ENCODE measurements at places on chromosomes 7 and 10. TPM values are rescaled to one million over a fixed set of nuclear protein-coding genes. Genes with fewer than 3 reads are reported as not detected.

PSD gene
- 4.2 TPM for total RNA-seq

RTKN2 gene
- 7.4 TPM for total RNA-seq

SVOPL gene
- 0.58 TPM for total RNA-seq

PDE6C gene
- not detected for total RNA-seq

CLDN4 gene
- total RNA-seq = 568 TPM

LBX1 gene
- not detected for total RNA-seq

INHBA gene
- 0.15 TPM for total RNA-seq

TSPAN33 gene
- total RNA-seq = 9.7 TPM

BTBD16 gene
- 0.13 TPM for total RNA-seq

C10orf62 gene
- not detected for total RNA-seq

- H3K4me3 ChIP-seq = no peak overlapping the region
- DNase-seq = no peak
- no peaks in the 10 kb centered on the region for H3K4me1 ChIP-seq
- H3K36me3 ChIP-seq = no peaks in the 10 kb centered on the region
- no peaks in the 10 kb centered on the region for H3K27me3 ChIP-seq
- H3K27ac ChIP-seq = no peak overlapping the region
Measured at GRCh38 chr10:132319853-132320653, 11.9 kb upstream of the LRRC27 start.

GRCh38 chr7:131605280-131605878 lies 49.0 kb upstream of the PODXL start:
- H3K36me3 ChIP-seq = no peaks in the 10 kb centered on the region
- no peak overlapping the region for H3K27ac ChIP-seq
- H3K27me3 ChIP-seq = no peaks in the 10 kb centered on the region
- no peak for DNase-seq
- no peak overlapping the region for H3K4me3 ChIP-seq

GRCh38 chr10:119521443-119522204 lies 20.9 kb downstream of the RGS10 start:
- H3K27me3 ChIP-seq = no peaks in the 10 kb centered on the region
- H3K27ac ChIP-seq = no peak overlapping the region
- no peaks in the 10 kb centered on the region for H3K36me3 ChIP-seq
- no peaks in the 10 kb centered on the region for H3K4me1 ChIP-seq
- H3K4me3 ChIP-seq = no peak overlapping the region

- no peaks in the 10 kb centered on the region for H3K36me3 ChIP-seq
- H3K4me3 ChIP-seq = no peak overlapping the region
- H3K4me1 ChIP-seq = no peaks in the 10 kb centered on the region
- no peak overlapping the region for H3K27ac ChIP-seq
- H3K27me3 ChIP-seq = no peaks in the 10 kb centered on the region
- no peak for DNase-seq
Measured at GRCh38 chr7:65379318-65379717, 5.7 kb downstream of the ZNF92 start.

DNA sequence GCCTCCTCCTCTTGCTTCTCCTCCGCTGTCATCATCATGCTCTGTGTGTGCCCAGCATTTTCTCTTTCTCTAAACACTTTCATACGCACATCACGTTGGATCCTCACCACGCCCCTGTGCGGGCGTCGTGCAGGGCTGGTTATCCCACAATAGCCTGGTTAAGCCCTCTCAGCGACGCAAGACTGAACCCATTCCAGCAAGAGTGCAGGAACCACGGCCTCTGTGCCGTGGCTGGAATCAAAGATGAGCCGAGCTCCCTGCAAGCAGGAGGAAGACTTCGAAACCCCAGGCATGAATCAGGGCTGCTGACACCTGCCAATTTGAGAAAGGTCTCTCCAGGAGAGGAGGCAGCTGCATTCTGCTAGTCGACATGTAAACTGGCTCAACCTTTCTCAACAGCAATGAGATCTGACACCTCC lies 74.8 kb upstream of the FOXK1 start:
- no peak overlapping the region for H3K4me3 ChIP-seq
- DNase-seq = no peak
- no peaks in the 10 kb centered on the region for H3K36me3 ChIP-seq
- H3K27ac ChIP-seq = no peak overlapping the region
- H3K4me1 ChIP-seq = no peaks in the 10 kb centered on the region
- no peaks in the 10 kb centered on the region for H3K27me3 ChIP-seq

GRCh38 chr7:151141855-151142685 lies 25.4 kb downstream of the GBX1 start:
- H3K27ac ChIP-seq = no peak overlapping the region
- no peaks in the 10 kb centered on the region for H3K4me1 ChIP-seq
- no peak for DNase-seq
- H3K27me3 ChIP-seq = no peaks in the 10 kb centered on the region
- no peaks in the 10 kb centered on the region for H3K36me3 ChIP-seq

DNA sequence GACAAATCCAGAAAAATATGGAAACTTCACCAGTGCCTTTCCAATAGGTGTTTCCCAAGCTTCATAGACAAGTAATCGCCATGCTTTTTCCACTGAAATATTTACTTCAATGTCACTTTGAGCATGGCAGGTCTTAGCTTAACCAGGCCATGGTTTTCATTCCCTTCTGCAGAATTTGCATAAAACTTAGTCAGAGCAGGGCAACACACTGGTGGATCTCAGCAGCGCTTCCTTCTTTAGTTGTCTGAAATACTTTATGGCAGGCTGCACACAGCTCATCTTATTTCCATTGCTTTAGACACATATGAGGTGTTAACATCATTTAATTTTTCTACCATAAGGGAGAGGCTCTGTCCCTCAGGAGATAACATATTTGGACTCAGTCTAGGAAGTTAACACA lies 102.9 kb upstream of the AHR start:
- no peaks in the 10 kb centered on the region for H3K4me1 ChIP-seq
- H3K27me3 ChIP-seq = no peaks in the 10 kb centered on the region
- H3K4me3 ChIP-seq = no peak overlapping the region
- H3K27ac ChIP-seq = no peak overlapping the region
- no peak for DNase-seq
- H3K36me3 ChIP-seq = no peaks in the 10 kb centered on the region

- peaks cover 5% of the 10 kb centered on the region for H3K4me1 ChIP-seq
- no peaks in the 10 kb centered on the region for H3K36me3 ChIP-seq
- no peak overlapping the region for H3K27ac ChIP-seq
- no peaks in the 10 kb centered on the region for H3K27me3 ChIP-seq
- no peak for DNase-seq
Measured at GRCh38 chr7:2843191-2843685, 870 bp downstream of the GNA12 start.

DNA sequence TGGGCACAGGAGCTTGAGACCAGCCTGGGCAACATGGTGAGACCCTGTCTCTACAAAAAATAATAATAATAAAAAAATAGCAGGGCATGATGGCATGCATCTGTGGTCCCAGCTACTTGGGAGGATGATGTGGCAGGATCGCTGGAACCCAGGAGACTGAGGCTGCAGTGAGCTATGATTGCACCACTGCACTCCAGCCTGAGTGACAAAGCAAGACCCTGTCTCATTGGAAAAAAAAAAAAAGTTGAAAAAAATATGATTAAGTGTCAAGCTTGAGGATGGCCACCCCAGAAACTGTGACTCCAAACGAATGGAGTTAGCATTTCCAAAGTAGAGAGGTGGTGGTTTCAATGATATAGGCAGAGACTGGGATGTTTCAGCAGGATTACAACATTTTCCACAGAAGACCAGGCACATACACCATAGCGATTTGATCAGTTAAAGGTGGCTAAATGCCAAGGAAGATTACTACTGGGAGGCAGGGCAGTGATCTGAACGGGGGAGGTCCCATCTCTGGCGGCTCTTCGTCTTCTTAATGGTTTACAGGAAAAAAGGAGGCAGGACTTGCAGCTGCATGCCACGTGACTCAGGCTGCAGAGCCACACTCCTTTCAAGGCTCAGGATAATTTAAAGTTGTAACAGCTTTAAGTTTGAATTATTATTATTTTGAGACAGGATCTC lies 250.6 kb upstream of the GALNT17 start:
- H3K27me3 ChIP-seq = no peaks in the 10 kb centered on the region
- no peak for DNase-seq
- no peaks in the 10 kb centered on the region for H3K4me1 ChIP-seq
- no peaks in the 10 kb centered on the region for H3K36me3 ChIP-seq
- H3K4me3 ChIP-seq = no peak overlapping the region
- H3K27ac ChIP-seq = no peak overlapping the region

DNA sequence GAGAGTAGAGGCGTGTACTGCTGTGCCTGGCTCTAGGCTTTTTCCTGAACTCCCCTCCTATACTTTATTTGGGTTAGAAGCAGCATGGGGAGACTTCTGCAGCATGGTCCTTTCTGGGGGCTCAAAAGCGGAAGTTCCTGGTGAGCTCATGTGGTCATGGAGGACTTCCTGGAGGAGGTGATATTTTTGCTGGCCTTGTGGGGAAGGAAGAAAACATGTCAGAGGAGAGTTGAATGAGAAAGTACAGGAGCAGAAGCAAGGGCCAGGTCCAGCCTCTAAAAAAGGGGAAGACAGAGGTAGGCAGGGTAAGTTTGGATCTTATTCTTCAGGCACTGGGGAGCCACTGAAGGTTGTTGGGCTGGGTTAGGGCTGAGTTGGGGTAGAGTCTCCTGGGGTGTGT lies 45.5 kb downstream of the CASTOR2 start:
- H3K4me3 ChIP-seq = no peak overlapping the region
- H3K27me3 ChIP-seq = no peaks in the 10 kb centered on the region
- no peaks in the 10 kb centered on the region for H3K36me3 ChIP-seq
- H3K4me1 ChIP-seq = no peaks in the 10 kb centered on the region
- no peak for DNase-seq

DNA sequence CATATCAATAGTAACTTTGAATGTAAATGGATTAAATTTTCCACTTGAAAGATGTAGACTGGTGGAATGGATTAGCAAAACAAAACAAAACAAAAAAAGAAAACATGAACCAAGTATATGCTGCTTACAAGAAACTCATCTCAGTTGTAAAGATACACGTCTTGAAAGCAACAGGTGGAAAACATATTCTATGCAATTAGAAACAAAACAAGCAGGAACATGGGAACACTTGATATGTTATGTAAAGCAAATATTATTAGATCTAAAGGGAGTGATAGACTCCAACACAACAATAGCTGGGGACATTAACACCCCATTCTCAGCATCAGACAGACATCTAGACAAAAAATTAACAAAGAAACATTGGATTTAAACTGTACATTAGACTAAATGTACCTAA lies 46.4 kb upstream of the CDK6 start:
- no peaks in the 10 kb centered on the region for H3K27me3 ChIP-seq
- no peak overlapping the region for H3K4me3 ChIP-seq
- no peaks in the 10 kb centered on the region for H3K4me1 ChIP-seq
- no peak for DNase-seq
- no peaks in the 10 kb centered on the region for H3K36me3 ChIP-seq

- no peaks in the 10 kb centered on the region for H3K4me1 ChIP-seq
- H3K27ac ChIP-seq = no peak overlapping the region
- H3K27me3 ChIP-seq = no peaks in the 10 kb centered on the region
- H3K36me3 ChIP-seq = no peaks in the 10 kb centered on the region
Measured at GRCh38 chr10:113025487-113025886, 75.4 kb downstream of the TCF7L2 start.

DNA sequence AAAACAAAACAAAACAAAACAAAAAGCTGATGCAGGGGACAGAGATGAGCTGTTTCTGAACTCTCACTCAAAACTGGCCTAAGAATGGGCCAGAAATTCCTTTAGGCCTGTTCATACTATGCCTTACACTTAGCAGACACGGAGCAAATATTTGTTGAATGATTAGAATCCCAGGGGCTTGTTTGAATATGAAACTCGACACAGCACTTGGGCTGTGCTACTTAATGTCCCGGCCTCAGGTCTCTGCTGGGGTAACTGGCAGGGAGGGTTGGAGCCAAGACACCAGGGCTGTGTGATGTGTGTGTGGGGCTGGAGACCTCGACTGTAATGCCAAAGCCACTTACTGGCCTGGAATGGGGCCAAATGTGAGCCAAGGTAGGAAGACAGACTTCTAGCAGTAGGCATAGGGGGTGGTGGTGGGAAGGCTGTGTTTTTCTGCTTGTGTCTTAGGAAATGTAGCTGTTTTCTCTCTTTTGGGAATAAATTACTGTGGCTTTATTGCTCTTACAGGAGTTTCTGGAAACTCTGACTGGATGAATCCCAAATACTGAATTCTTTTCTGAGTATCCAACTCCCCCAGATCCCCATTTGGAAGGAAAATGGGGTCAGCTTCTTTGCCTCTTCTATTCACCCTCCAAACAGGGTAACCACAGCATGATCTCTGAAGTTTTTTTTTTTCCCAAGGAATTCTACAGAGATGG lies 66.7 kb downstream of the EMX2 start:
- no peak overlapping the region for H3K27ac ChIP-seq
- no peaks in the 10 kb centered on the region for H3K4me1 ChIP-seq
- H3K27me3 ChIP-seq = no peaks in the 10 kb centered on the region

GRCh38 chr10:26780793-26781601 lies 79.8 kb downstream of the ABI1 start:
- H3K36me3 ChIP-seq = no peaks in the 10 kb centered on the region
- H3K4me3 ChIP-seq = no peak overlapping the region
- no peak overlapping the region for H3K27ac ChIP-seq
- DNase-seq = no peak
- H3K27me3 ChIP-seq = no peaks in the 10 kb centered on the region

DNA sequence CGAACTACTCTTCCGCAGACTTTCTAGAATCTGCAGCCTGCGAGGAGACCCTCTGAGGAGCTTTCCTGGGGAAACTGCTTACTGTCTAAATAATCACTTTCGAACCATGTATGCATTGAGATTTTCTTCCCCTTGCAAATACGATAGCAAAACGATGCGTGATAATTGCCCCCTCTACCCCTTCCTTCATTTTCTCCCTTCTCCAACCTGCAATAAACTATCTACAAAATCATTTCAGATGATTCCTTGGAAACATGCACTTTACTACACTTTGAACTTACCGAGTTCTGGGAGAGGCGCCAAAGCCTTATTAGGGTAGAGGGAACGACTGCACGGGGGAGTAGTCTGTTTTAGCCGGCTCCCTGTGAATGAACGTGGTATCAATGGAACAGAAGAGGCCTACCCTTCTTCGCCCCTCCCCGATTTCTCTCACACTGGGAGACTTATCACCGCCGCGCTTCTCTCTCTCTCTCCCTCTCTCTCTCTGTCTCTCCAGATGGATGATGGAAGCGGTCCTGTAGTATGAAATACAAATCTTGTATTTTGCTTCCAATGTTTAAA lies at the start of gene FGFBP3:
TSS of gene FGFBP3 (minus strand) at position 370 of the 561 bp plus-strand sequence. CDS start 517 bp downstream, outside the sequence.
- H3K4me3 ChIP-seq = peak within 1 kb of the TSS; percentile 94
- no peaks in the 10 kb centered on the region for H3K36me3 ChIP-seq
- H3K4me1 ChIP-seq = no peaks in the 10 kb centered on the region
- peak; percentile 66 for DNase-seq

- H3K36me3 ChIP-seq = no peaks in the 10 kb centered on the region
- no peaks in the 10 kb centered on the region for H3K4me1 ChIP-seq
- H3K4me3 ChIP-seq = no peak overlapping the region
Measured at GRCh38 chr10:63491588-63492316, 26.0 kb upstream of the JMJD1C start.

GRCh38 chr10:99777918-99778714 lies 4.3 kb upstream of the ABCC2 start:
- H3K27me3 ChIP-seq = no peaks in the 10 kb centered on the region
- H3K4me3 ChIP-seq = no peak overlapping the region
- H3K27ac ChIP-seq = no peak overlapping the region
- no peak for DNase-seq

GRCh38 chr7:121244120-121244870 lies 84.5 kb upstream of the WNT16 start:
- no peaks in the 10 kb centered on the region for H3K27me3 ChIP-seq
- DNase-seq = no peak
- no peak overlapping the region for H3K4me3 ChIP-seq
- H3K4me1 ChIP-seq = no peaks in the 10 kb centered on the region
- no peak overlapping the region for H3K27ac ChIP-seq
- H3K36me3 ChIP-seq = no peaks in the 10 kb centered on the region

All from colonic mucosa (tissue), 4 donors.